ENCODE measurements at places on chromosomes 6 and 20. TPM values are rescaled to one million over a fixed set of nuclear protein-coding genes. Genes with fewer than 3 reads are reported as not detected.
A peak's percentile ranks its signal among the peaks of the same experiment; 100 is the strongest.

DNA sequence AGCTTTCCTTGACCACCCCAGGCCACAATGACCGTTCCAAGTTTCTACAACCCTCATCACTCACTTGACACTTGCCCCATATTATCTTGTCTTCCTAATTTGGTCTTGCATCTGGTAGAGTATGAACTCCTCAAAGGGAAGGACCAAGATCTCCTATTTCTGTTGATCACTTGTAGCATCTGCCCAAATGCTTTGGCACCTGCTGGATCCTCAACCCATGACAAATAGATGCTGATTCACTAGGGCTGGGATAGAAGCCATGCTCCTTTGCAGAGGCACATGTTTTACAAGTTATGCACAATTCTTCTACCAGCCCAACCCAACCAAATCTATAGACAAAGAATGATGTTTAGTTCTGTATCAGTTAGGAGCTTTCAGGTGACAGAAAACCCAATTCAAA is 110.7 kb downstream of the UNC5CL start:
- no peak for DNase-seq

- DNase-seq: no peak
Observed at GRCh38 chr6:79042088-79042798, 35.8 kb downstream of the PHIP start.

DNA sequence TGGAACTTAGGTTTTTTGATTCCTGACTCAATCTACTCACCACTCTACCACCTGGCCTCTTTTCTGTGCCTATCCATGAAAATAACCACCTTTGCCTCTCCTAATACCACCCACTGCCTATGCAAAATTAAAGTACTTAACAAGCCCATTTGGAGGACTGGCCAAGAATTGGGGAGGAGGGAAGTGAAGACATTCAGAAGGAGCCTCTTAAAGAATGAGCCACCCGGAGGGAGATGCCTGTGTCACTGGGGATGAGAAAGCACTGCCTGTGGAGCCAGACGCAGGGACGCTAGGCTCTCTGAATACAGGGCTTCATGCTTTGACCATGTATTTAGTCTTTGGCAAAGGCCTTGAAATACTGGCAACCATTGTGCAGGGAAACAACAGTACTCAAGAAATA is 40.0 kb upstream of the MRPS10 start:
- DNase-seq: no peak

DNA sequence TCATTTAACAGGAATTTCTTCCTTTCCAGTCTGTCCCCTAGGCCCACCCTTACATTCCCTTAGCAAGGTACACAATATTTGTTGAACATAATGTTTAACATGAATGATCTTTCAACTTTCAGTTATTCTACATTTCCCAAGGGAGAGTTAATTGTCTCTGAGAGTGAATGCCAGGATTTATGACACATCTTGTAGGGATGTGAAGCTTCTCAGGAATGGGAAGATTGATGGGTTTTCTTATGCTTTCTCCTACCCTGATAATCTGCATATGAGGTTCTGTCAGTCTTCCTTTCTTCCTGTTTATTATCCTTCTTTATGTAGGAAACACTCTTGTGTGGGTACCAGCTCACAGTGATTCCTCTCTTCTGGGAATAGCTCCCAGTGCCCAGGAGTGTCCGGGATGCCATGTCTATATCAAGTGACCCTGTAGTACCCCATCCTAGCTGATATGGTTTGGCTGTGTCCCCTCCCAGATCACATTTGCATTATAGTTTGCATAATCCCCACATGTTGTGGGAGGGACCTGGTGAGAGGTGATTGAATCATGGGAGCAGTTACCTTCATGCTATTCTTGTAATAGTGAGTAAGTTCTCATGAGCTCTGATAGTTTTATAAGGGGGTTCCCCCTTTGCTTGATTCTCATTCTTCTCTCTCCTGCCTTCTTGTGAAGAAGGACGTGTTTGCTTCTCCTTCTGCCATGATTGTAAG is 7.1 kb upstream of the FYN start:
- no peak for DNase-seq

DNA sequence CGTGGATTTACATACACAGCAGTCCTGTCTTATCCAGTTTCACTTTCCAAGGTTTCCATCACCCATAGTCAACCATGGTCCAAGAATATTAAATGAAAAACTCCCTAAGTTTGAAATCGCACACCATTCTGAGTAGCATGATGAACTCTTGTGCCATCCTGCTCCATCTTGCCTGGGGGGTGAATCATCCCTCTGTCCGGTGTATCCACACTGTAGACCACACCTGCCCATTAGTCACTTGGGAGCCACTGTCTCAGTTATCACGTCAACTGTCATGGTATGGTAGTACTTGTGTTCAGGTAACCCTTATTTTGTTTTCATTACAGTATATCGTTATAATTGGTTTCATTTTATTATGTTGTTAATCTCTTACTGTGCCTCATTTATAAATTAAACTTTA is 38.5 kb downstream of the PTGIS start:
- no peak for DNase-seq

GRCh38 chr6:129785756-129786135 is 75.4 kb downstream of the TMEM244 start:
- no peak for DNase-seq

GRCh38 chr6:7671076-7671475 is 54.8 kb upstream of the BMP6 start:
- DNase-seq: no peak

GRCh38 chr20:48294196-48294595 is 508.9 kb upstream of the SULF2 start:
- no peak for DNase-seq

GRCh38 chr6:3259491-3259958 is 778 bp downstream of the PSMG4 start:
- no peak for DNase-seq

- no peak for DNase-seq
Observed at GRCh38 chr6:125717120-125717731, 32.2 kb upstream of the HEY2 start.

GRCh38 chr20:32789896-32790750 is 27.9 kb downstream of the DNMT3B start:
- DNase-seq: peak; percentile 82

DNA sequence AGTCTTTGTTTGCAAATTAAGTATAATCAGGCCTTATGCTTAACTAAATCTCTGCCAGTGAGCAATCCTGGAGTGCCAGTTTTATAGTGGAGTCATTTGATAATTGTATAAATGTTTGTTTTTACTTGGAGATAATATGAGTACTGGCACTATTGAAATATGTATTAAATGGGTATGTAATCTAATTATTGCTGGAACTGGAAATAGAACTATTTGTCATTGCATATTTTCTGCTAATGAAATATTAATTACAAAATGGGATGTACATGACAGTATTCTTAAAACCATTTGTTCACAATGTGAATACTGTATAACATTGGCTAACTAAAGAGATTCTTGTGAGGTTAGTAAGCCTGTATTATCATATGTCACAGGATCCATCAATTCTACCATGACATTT is 20.5 kb upstream of the LMBRD1 start:
- no peak for DNase-seq

Gene RAET1L
- not detected for total RNA-seq

Gene BTNL2
- not detected for total RNA-seq

Gene GABRR1
- not detected for total RNA-seq

Gene AIG1
- total RNA-seq: 71.6 TPM

Gene IER3
- 19.2 TPM for total RNA-seq

All from Right ventricle myocardium inferior (tissue), 1 donor.